COR-L47 (cell line): ENCODE measurements at places on chromosomes 12 and 14.

GRCh38 chr12:118645219-118645618 is 268.9 kb downstream of the SUDS3 start:
- DNase-seq = no peak

DNA sequence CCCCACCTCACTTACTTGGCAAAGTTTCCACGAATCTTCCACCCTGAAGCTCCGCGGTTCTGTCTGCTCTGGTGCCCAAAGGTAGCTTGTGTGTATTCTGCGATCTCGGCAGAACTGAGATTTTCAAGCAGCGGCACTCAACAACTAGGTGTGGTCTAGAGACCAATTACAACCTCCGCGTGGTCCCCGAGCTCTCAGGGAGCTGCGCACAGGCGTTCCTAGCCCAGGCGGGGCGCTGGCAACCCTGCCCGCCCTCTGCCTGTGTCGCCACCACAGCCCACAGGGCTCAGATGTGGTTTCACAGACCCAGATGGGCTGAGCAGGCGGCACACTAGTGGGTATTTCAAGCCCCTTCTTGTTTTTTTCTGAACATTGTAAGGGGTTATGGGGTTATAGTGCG is 1.5 kb upstream of the DIABLO start:
- DNase-seq = no peak

GRCh38 chr12:7304456-7304855 is 584 bp downstream of the ACSM4 start:
- DNase-seq = no peak

DNA sequence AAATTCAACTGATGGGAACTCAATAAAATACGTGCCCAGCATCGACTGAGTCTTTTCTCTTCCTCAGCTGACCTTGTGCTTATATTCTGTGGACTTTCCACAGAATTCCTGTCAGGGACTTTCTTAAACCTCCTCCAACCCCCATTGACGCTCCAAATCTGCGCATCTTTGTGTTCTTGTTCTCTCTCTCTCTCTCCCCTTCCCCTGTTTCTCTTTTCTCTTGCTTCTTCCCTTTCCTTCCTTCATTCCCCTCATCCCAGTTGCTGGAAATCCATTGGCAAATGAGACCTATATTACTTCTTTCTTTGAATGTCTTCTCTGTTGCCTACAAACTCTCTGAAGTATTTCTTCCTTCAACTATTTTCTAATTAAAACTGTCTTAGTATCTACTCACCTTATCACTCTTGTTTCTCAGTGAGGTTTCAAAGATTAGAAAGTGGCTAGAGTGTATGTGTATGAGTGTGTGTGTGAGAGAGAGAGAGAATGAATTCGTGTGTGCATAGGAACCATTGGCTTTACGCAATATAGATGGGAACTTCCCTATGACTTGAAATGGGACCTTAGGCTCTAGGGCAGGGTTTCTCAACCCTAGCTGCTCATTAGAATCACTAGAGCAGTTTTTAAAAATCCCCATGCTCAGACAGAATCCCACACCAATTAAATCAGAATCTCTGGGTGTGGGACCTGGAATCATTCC is 41.8 kb upstream of the DHRS7 start:
- DNase-seq = no peak

- peak; percentile 20 for DNase-seq
These were observed 32.4 kb upstream of the HELB start for GRCh38 chr12:66269757-66270383.

- no peak for DNase-seq
These were observed 35.8 kb downstream of the GPR19 start for GRCh38 chr12:12660201-12660600.

- DNase-seq = no peak
These were observed 102.1 kb downstream of the ERGIC2 start for GRCh38 chr12:29278673-29279420.

DNA sequence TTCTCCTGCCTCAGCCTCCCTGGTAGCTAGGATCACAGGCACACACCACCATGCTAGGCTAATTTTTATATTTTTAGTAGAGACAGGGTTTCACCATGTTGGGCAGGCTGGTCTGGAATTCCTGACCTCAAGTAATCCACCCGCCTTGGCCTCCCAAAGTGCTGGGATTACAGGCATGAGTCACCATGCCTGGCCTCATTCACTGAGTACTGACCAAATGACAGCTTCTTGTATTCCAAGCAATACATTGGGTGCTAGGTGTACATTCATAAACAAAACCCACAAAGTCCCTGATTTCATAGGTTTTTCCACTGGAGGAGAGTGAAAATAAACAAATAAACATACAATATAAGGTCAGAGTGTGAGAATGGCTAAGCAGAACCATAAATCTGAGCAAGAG is 136.3 kb downstream of the HELB start:
- DNase-seq = no peak

DNA sequence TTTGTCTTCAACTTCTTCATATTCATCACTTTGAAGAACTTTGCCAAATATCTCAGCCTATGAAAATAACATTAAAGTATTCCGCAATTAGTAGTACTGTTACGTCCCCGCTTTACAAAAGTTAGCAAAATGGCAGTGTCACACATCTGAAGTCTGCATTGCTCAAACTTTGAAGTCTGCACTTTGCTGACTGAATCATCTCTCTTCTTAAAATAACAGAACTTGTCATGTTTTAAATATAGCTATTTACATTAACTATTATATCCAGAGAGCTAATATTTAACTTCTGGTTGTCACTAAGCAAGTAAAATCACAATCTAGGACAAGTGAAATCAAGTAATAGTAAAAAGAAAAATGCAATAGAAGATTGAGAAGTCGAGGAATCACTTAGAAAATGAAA is 34.5 kb downstream of the IPO8 start:
- DNase-seq = no peak

DNA sequence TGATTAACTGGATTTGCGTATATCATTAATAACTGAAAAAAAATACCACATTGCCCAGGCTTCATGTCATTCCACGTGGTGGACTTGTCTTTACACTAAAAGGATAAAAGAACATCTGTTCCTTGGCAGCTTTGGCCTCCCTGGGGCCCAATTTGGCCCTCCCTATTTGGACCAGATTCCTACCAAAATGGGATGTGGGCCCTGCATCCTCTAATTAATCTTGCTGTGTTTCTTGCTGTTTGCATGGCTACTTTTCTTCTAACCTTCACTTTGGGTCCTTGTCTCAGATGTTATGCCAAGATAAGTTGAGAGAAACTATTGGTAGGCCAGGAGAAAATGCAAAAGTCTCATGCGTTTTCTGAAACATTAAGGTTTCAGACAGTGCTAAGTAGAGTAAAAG is 57.5 kb downstream of the PTHLH start:
- no peak for DNase-seq

- DNase-seq = no peak
These were observed 42.5 kb downstream of the LIN7A start for GRCh38 chr12:80895240-80895639.

- DNase-seq = no peak
These were observed 64.8 kb upstream of the E2F7 start for GRCh38 chr12:77130193-77130592.

GRCh38 chr12:121036810-121037326 is 2.2 kb downstream of the OASL start:
- no peak for DNase-seq

- no peak for DNase-seq
These were observed 4.3 kb downstream of the TINF2 start for GRCh38 chr14:24238123-24238522.

- no peak for DNase-seq
These were observed 40.0 kb upstream of the PNMA1 start for GRCh38 chr14:73753887-73754795.

DNA sequence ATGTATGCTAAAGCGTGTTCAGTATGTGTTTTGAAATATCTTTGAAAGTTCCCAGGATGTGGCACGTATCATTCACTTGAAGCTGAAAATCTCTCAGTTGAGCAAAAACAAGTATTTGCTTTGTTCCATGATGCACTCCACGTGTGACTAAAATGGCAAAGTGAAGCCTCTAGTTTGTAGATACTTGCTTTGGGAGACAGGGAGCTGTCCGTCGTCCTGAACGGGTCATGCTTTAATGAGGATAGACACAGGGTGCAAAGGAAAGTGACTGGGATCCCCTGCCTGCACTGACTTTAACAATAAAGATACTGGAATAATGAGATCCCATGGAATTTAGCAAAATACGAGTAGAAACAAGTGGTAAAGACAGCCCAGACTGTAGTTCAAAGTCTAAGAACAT is 991.4 kb downstream of the NRXN3 start:
- no peak for DNase-seq

DNA sequence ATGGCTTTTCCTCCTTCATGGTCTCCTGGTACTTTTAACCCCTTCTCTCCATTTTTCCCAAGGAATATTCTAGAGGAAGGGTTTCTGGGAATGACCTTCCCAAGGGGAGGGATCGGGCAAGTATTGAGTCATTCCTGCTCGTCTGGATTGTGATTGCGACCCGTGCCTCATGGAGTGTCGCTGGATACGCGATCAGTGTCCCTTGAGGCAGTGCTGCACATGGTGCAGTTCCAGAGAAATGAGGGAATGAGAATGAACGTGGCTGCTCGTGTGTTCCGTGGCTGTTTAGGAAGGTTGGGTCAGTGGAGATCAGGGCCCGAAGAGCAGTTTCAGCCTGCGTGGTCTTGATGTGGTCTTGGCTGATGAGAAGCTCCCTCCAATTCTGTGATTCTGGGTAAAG is 234.4 kb downstream of the CACNA1C start:
- no peak for DNase-seq

GRCh38 chr12:131598717-131599116 is 112.2 kb upstream of the SFSWAP start:
- no peak for DNase-seq

GRCh38 chr12:50642761-50643160 is 121.1 kb upstream of the ATF1 start:
- no peak for DNase-seq

DNA sequence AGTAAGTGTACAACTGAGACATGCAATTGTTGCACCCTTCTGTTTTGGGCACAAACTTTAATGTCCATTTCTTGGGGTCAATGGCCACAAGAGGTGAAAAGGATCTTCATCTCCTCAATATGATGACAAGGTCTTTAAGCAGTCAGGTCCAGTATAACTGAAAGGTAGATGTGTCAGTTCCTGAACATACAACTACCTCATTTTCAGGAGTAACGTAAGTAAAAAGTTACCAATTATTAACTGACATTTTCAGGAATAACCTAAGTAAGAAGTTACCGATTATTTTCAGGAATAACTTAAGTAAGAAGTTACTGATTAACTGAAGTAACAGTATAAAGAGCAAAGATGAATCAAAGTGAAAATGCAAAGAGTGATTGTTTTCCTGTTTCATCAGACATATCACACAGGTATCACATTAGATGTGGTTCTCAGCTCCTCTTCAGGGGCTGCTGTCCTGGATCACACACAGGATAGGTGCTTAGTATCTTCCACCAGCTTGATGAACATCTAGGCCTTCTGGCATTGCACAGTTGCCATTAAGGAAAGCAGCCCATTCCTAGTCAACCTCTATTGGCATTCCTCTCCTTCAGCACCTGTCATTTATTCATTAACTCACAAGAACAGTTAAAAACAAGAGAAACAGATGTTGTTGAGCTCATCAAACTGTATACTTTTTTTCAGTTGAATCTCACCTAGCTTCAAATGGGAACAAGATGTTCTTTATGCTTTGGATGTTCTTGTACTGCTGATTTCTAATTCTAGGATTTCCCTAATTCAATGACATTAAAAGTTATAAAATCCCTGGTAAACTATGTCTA is 200.0 kb downstream of the FOXG1 start:
- no peak for DNase-seq

GRCh38 chr12:75735853-75736252 is 224.4 kb upstream of the KRR1 start:
- DNase-seq = no peak

DNA sequence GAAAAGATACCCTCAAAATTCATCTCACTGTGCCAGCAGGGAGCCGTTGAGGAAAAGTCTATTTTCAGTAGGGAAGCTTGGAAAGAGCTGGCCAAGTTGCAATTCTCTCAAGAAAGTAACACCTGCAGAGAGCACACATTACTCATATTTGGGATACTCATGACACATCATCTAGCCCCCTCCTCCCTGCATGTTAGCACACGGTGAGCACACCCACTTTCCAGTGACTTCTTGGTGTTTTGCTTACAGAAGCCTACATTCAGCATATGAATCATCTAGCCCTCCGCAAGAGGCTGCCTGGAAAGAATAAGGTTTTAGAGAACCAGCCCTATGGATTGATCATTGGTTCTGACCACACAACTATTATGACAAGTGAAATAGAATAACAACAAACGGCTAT is 124.5 kb downstream of the PTPRO start:
- DNase-seq = no peak

GRCh38 chr12:1632702-1633101 is 3.7 kb downstream of the WNT5B start:
- DNase-seq = no peak

GRCh38 chr12:96225044-96225855 is 31.1 kb downstream of the ELK3 start:
- DNase-seq = peak; percentile 61

DNA sequence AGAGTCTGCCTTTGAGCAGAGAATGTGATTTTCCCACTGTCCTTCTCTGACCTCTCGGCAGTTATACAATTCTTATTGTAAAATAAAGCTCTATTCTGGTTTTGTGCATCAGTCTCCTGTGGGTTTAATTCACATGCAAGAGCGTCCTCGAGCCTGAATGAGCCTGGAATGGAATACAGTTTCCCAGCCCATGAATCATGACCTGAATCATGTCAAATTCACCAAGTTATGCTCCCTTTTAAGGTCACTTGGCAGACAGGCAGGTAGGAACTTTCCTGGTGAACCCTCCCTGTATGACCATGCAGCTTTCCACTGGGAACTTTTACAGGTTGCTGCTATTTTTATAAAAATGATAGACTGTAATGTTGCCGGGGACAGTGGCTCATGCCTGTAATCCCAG is 41.7 kb downstream of the BICD1 start:
- no peak for DNase-seq

GRCh38 chr14:90674043-90674670 is 142.1 kb downstream of the TTC7B start:
- no peak for DNase-seq

DNA sequence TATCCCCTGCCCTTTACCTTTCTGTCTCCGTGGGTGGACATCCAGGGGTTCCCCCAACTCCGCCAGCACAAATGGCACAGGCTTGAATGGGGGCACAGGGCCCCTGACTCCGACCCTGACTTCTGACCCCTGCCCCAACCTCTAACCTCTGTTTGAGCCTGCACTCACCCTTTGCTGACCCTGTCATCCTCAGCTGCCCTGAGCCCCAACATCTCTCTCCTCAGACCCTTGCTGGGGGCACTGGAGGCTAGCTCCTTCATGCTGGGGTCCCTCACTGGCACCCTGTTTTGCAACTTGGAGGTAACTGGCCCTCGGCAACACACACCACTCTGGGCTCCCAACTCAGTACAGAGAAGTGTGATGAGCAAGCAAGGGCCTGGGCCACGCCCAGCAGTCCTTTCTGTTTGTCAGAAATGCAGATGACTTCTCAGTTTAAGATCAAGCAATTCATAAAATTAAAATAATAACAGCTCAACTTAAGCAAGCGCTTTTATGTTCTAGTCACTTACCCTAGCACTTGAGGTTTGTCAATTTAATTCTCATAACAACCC is 2.1 kb downstream of the IFI27 start:
- no peak for DNase-seq

GRCh38 chr12:79895071-79895470 is 39.8 kb downstream of the PPP1R12A start:
- DNase-seq = no peak

- DNase-seq = no peak
These were observed 15.9 kb downstream of the KRT85 start for GRCh38 chr12:52351196-52352059.
